ENCODE measurements at places on chromosomes 16 and 17.

- DNase-seq = no peak
These were observed 21.0 kb downstream of the FBXO39 start for GRCh38 chr17:6796887-6797490.

DNA sequence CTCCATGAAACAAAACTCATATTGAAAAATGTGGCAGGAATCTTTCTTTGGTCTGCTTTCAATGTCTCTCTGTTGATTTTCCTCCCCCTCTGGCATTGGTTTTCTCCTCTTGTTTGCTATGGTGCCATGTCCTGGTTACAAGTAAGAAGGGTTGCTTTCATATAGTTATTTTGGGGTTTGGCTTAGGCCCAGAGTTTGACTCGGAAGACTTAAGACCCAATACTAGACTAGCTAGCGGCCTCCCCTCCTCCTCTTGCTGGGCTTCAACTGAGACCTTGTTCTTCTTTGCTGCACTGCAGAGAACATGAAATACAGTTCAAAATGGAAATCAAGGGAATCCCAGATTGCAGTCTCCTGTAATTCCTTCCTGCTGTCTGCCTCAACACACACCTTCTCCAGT, 30.0 kb upstream of the CLEC18A start:
- no peak for DNase-seq

DNA sequence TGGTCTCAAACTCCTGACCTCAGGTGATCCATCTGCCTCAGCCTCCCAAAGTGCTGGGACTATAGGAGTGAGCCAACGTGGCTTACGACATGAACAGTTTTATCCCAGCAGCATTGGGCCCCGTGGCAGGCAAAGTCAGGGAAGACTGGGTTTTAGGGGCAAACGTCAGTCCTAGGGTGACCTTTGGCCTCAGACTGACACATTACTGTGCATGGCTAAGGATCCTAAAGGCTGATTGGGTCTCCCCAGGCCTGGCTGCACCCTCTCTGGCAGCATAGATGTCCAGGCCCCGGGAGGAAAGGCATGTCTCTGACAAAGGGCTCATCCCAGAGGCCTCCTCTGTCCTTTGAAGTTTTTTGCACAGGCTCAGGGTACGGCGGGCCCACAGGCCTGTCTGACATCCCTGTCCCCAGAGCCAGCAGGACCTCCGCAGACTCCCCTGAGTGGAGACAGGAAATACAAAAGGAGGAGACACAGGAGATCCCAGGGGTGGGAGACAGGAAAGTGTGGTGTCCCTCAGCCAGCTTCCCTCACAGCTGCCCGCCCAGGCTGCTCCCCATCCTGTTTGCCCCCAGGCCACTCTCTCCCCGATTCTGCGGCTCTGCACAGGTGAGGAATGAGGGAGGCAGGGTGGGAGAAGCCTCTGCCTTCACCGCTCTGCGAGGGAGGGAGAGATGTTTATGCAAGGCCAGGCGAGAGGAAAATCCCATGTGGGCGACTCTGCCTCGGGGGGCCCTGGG, 54.5 kb upstream of the MTSS2 start:
- no peak for DNase-seq

DNA sequence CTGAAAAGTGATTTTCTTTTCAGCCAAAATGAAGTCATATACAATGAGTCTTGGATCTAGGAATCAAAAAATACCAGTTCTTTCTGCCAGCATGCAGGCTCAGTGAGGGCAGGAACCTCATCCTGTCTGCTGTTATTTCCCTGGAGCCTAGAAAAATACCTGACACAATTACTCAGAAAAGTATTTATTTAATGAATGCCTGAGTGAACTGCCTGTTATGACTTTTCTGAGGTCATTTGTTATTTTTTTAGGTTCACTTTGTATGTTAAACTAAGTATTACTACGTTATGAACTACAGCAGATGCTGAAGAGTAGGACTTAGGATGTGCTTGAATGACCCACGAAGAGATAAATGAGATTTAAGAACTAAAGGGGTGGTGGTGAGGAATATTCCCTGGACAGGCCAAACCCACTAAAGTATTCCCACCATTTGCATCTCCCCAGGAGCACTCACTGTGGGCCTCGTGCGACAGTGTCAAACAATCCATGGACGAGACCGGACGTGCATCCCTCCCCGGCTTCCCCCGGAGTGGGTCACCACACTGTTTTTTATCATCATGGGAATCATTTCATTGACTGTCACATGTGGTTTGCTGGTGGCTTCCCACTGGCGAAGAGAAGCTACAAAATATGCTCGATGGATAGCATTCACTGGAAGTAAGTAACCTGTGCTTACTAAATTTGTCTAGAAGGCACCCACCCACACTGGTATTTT, 17.1 kb upstream of the VWA3A start:
- DNase-seq = no peak

GRCh38 chr17:43578699-43579565, 32.8 kb upstream of the ETV4 start:
- peak; percentile 4 for DNase-seq

DNA sequence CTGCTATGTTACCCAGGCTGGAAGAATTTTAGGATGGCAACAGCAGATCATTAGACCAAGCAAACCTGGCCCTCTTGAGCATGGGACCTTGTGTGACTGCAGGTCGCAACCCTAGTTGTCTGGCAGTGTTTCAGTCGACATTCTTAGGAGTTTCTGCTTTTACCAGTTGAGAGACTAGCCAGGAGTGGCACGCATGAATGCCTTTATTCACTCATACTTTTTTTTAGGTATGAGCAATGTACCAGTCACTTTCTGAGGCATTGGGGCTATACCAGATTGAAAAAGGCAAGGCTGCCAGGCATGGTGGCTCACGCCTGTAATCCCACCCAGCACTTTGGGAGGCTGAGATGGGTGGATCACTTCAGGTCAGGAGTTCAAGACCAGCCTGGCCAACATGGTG, 28.2 kb upstream of the HAS3 start:
- no peak for DNase-seq

- no peak for DNase-seq
These were observed 56.6 kb downstream of the TENT4B start for GRCh38 chr16:50209546-50210265.

GRCh38 chr16:57604177-57604576, 24.3 kb upstream of the ADGRG1 start:
- no peak for DNase-seq

GRCh38 chr17:6910987-6911603, 79.6 kb upstream of the TEKT1 start:
- no peak for DNase-seq

DNA sequence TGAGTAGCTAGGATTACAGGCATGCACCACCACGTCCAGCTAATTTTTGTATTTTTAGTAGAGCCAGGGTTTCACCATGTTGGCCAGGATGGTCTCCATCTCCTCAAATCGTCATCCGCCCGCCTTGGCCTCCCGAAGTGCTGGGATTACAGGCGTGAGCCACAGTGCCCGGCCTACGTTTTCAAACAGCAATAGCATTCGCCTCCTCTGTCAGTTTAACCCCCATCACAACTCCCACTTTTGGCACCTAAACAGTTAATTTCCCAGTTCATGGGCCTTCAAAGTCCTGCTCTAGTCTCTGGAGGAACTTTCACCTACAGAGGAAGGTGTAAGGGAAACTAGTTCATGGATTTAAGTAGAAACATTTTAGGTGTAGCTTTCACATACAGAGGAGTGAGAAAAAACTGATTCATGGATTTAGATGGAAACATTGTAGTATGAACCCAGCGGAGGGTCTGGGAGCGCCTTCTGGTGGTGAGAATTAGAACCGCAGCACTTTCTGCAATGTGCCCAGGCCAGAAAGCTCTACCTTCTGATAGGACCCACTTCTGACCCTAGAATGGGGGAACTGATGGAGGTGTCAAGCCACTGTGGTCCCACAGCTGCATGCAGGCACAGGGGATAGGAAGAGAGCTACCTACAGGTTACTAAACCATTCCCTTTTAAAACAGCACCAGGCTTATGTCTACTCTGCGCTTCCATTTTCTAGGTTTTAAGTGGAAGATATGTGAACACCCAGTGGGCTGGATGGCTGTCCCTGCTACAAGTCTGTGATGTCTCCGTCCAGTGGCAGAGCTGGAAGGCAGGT, 12.0 kb upstream of the MEOX1 start:
- DNase-seq = peak; percentile 56

- DNase-seq = no peak
These were observed 37.2 kb upstream of the ULK2 start for GRCh38 chr17:19904924-19905323.

- DNase-seq = no peak
These were observed 36.8 kb upstream of the ZC3H18 start for GRCh38 chr16:88533381-88533917.

DNA sequence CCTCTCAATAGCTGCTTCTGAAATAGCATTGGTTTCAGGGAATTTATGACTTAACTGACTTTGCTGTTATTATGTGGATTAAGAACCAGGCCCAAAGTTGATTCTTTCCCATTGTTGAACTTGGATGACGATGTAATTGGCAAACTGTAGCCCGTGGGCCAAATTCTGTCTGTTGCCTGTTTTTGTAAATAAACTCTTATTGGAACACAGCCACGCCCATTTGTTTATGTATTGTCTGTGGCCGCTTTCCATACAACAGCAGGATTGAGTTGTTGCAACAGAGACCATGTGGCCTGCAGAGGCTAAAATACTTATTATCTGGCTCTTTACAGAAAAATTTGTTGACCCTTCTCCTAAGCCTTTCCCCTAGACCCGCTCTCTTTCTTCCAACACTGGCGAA, 31.6 kb downstream of the NTN1 start:
- no peak for DNase-seq

GRCh38 chr16:4378161-4378666, 6.6 kb downstream of the VASN start:
- no peak for DNase-seq

DNA sequence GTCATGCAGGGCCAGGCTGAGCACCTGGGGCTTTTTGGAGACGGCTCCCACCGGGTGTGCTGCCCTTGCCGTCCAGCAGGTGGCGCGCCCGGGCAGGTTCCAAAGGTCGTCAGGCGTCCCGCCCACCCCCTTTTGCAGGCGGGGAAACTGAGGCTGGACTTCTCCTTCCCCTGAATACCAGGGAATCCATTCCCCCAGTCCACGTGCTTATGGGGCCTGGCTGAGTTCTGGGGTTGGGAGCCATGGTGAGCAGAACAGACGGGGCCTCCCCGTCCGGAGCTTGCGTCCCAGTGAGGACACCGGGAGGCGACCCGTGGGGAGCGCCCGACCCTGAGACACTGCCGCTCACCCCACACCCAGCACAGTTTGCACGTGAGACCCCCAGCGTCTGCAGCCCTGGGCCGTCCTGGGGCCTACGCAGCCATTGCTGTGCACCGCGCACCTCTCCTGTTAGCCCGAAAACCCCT, 51.8 kb upstream of the JPH3 start:
- no peak for DNase-seq

GRCh38 chr17:80782536-80783427, 208.9 kb upstream of the CHMP6 start:
- no peak for DNase-seq

DNA sequence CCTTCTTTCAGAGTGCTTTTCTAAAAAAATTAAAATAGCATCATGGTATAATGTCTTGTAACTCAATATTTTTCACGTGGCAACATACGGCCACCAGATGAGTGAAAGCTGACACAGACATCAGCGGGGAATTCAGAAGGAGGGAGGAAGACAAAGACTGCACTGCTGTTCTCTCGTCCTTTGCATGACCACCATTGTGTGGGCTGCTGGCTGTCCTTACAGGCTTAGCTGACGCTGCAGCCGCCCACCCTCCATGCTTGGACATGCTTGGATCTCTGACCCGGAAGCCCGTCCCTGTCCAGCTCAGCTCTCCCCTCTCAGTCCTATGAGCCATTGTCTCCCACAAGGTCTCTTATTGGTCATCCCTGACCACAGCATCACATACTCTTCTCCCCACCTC, 11.4 kb upstream of the MLYCD start:
- DNase-seq = no peak

DNA sequence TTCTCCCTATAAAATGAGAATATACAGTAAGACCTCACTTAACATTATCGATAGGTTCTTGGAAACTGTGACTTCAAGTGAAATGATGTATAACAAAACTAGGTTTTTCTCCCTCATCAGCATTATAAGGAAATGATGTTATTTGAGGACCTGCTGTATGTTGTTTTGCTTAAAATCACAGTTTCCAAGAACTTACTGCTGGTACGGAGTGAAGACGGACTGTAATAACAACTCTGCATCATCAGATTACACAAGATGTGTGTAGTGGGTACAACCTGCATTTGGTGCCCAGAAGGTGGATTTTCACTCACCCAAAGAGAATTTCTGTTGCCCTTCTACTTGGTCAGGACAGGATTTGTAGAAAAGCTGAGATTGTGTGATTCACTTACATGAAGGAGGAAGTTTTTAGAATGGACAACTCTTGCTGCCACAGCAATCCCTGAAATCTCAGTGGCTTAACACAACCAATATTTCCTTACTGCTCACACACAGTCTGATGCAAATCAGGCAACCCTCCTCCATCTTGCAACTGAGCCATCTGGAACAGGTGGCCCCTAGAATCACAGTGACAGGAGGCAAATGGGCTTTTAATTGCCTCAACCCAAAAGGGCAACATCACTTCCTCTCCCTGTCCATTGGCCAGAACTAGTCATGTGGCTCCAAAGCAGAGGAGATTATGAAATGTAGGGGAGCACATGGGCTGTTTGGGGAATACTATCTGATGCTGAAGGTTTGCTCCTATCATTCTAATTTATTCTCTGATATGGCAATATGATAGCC, 67.6 kb upstream of the CACNG5 start:
- DNase-seq = no peak

GRCh38 chr17:63516910-63517824, 6.0 kb upstream of the KCNH6 start:
- no peak for DNase-seq

GRCh38 chr16:25063102-25063501, 47.9 kb upstream of the ARHGAP17 start:
- no peak for DNase-seq

- DNase-seq = no peak
These were observed 20.3 kb downstream of the XPO6 start for GRCh38 chr16:28191364-28191960.

- no peak for DNase-seq
These were observed 15.6 kb upstream of the FOXF1 start for GRCh38 chr16:86494565-86495356.

DNA sequence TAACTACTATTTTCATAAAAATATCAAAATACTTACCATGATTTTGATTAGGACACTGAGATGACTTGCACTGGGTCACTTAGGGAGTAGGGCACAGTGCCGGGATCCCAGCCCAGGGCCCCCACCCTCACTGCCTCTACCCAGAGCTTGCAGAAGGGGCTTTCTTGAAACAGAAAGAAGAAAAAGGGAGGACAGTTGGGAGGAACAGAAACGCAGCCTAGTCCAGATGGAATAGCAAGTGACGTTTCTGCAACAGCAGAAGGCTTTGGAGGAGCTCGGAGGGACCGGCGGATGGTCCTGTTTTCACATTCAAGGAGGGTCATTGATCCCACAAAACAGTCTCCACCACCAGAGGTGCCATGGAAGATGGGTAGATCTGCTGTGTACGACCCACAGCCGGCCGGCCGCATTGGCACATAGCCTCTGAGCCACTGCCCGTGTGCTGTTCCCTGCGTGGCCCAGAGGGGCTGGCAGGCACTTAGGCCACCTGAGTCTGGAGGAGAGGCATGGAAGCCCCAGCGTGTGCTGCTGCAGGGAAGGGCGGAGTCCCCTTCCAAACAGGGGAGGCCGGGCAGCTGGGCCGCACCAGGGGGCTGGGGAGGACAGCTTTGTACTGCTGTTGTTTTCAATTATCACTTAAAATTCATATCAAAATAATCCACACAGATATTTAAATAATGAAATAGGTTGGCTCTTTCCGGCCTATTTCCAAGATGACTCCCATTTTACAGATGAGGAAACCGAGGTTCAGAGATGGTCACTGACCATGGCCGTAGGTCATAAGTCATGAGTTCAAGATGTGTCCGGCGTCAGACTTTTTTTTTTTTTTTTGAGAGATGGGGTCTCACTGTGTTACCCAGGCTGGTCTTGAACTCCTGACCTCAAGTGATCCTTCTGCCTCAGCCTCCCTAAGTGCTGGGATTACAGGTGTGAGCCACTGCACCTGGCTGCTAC, 22.9 kb upstream of the GSG1L start:
- no peak for DNase-seq

All from stimulated activated CD8-positive, alpha-beta memory T cell treated with anti-CD3 and anti-CD28 coated beads, Interleukin-7, amount 100 ng/mL, for 4 hours (primary cell).